ENCODE measurements at places on chromosomes 16 and 17.

DNA sequence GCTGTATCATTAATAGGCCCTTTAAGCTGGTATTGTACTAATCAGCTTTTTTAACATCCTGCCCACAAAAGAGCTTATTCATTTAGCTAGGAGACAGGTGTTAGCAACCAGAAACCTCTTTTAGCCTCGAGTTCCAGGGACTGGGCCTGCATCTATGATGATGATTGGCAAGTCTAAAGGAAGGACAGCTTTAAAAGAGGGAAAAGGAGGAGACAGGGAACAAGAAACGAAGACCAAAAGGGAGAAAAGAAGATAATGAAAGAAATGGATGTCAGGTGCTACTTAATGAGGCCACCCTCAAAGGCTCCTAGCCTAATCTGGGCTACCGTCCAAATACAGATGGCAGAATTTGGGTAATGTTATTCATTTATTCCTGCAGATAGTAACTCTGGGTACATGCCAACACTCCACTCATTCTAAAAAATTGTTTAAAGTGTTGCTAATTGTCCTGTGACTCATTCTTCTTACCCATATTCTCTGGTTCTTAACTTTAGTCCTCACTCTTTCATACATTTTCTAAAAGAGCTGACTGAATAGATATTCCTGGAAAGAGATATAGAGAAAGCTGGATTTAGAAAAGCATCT is 18.7 kb upstream of the RFFL start:
- DNase-seq = peak; percentile 75

DNA sequence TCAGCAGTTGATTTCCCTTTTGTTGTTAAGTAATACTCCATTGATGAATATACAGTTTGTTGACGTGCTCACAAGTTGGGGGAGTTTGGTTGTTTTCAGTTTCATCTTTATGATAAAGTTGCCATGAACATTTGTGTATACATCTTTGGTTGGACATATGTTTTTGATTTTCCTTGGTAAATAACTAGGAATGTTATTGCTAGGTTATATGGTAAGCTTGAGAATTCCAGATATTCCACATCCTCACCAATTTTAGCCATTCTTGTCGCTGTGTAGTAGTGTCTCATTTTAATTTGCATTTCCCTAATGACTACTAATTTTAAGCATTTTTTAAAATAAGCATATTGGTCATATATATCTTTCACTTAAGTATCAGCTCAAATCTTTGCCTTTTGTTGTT is 55.0 kb upstream of the RASL10B start:
- DNase-seq = no peak

DNA sequence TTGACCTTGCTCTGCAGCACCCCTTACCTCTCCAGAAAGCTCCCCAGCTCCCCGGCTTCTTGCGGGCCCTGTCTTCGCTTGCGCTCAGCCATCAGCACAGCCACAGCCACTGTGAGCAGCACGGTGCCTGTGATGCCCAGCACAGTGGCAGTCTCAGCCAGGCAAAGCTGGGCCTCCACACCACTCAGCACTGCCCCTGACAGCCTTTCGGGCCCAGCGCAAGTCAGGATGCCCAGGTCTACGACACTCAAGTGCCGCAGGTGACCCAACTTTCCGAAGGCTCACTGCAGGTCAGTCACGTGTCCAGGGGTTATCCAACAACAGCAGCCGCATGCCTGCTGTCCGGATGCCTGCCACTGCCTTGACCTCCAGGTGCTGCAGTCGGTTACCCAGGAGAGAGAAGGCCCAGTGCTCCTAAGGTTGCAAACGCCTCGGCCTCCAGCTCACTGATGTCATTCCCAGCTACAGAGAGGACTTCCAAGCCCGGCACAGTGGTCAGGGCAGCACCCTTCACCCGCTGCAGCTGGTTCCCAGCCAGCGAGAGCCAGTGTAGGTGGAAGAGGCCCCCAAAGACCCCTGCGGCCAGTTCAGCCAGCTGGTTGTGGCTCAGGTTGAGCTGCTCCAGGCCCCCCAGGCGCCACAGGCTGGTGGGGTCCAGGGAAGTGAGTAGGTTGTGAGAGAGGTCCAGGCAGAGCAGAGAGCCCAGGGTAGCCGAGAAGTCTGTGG is 8.9 kb upstream of the TMEM101 start:
- DNase-seq = no peak

GRCh38 chr17:35063514-35064223 is at the start of gene RFFL:
Gene RFFL, minus strand, starts transcription at chr17:35063707. Its CDS starts 37,154 bp downstream, at chr17:35026553.
- DNase-seq = peak; percentile 97

DNA sequence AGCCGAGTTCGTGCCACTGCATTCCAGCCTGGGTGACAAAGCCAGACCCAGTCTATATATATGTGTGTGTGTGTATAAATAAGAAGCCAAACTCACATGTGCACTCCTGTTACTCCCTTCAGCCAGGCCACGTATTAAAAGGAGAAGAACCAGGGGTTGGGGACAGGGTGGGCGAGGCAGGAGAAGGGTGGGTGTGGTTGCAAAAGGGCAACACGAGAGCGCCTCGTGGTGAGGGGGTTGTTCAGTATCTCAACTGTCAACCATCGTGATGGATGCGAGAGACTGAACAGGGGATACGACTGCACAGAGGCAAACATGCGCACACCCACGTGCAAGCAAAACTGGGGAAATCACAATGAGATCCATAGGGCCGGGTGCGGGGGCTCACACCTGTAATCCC is 54.9 kb downstream of the ABCC6 start:
- DNase-seq = no peak

DNA sequence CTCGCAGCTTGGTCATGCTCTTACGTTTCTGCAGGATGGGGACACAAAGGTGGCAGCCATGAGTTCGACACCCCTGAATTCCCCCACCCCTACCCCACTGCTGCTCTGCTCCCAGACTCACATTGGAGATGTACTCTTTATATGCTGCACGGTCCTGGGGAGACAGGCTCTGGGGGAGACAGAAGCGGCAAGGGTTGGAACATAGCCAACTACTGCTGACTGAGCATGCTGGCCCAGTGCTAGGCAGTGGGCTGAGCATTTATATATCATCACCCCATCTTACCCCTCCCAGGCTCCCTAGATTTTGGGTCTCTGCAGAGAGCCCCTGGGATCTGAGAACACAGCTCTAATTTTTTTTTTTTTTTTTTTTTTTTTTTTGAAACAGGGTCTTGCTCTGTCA is 8.1 kb upstream of the ATXN7L3 start:
- no peak for DNase-seq

GRCh38 chr17:70420861-70421445 is 251.6 kb downstream of the KCNJ2 start:
- no peak for DNase-seq

DNA sequence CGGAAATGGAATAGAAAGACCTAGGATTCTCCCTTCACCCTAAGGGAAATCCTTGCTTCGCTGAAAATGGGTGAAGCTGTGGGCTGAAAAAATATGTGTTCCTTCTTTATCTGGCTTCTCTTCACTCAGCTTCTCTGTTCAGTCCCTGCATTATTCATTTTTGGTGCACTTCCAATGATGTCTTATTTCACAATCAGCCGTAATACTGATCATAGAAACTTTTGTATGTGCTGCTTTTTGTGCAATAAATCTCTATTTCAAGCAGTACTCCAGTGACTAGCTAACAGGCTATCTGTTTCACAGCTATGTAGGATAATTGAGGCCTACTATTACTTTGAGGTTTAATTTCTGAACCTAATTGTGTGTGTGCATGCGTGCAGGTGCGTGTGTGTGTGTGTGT is 144.6 kb downstream of the FOXL1 start:
- DNase-seq = no peak

DNA sequence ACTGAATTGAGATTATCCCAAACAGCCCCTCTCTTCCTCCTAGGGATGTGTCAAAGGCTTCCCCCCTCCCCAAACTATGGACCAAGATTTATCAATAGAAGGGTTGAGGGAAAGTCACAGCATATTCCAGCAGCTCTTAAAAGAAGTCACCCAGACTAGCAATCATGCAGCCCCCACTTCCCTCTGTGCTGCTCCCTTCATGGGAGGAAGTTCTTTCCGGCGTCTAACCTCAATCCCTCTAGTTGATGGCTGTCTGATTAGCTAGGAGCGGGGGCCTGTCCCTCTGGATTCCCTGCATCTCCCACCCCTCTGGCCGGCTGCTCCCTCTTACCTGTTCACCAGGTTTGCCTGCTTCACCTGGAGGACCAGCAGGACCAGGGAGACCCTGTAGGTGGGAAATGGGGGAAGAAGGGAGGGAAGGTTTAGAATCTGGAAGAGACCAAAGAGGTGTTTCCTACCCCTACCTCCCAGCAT is 9.2 kb downstream of the COL1A1 start:
- no peak for DNase-seq

- peak; percentile 56 for DNase-seq
Observed at GRCh38 chr16:74623214-74623838, 16.4 kb upstream of the GLG1 start.

DNA sequence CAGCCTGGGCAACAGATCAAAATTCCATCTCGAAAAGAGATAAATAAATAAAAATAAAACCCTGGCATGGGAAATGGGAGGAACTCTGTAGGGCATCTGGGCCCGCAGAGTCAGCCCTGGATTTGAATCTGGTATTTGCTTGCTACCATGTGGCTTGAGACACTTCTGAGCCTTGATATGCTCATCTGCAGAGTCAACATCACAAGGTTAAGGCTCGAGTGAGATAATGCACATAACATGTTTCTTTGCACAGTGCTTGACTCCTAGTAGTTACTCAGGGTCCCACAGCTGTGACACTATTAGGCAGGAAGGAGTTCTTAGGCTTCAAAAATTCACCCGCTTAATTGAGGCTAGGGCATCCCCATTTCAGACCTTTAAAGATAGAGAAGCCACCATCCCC is 21.3 kb downstream of the CDK5RAP3 start:
- no peak for DNase-seq

- no peak for DNase-seq
Observed at GRCh38 chr16:8694795-8695728, 20.6 kb downstream of the ABAT start.

GRCh38 chr16:56631832-56632155 is 665 bp upstream of the MT1M start:
- DNase-seq = no peak

DNA sequence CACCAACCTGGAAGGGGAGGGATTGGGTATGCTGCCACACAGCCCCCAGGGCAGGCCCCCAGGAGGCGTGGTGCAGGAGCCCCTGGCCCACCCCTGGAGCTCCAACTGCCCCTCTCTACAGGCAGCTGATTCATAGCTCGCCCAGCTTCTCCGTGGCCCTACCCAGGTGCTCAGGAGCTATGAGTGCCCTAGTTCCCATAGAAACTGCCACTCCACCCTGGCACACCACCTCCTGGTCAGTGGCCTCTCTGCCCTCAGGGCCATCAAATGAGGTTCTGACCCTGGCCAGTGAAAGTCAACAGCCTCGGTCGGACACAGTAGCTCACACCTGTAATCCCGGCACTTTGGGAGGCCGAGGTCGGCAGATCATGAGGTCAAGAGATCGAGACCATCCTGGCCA is 18.0 kb downstream of the CNGB1 start:
- no peak for DNase-seq

Measured in Caki2 (cell line).